ENCODE measurements at places on chromosomes 6 and 20. TPM values are rescaled to one million over a fixed set of nuclear protein-coding genes. Genes with fewer than 3 reads are reported as not detected.
A peak's percentile ranks its signal among the peaks of the same experiment; 100 is the strongest.

- no peak for DNase-seq
Observed at GRCh38 chr20:25242231-25242630, 5.7 kb upstream of the PYGB start.

The SOBP gene
- total RNA-seq = 19.2 TPM

The OTOR gene
- total RNA-seq = 0.21 TPM

DNA sequence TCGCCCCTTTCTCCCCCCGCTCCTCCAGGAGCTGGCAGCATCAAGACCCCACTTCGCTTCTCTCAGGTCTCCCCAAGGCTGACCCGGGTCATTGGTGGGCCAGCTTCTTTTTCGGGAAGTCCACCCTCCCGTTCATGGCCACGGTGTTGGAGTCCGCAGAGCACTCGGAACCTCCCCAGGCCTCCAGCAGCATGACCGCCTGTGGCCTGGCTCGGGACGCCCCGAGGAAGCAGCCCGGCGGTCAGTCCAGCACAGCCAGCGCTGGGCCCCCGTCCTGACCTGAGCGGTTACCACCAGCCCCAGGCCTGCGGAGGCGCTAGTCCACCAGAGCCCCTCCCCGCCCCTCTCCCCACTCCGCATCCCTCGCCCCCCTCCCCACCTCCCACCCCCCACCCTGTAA is 1.0 kb downstream of the PPDPF start:
- DNase-seq = no peak

The ARG1 gene
- total RNA-seq = 0.92 TPM

The TRIM40 gene
- total RNA-seq = not detected

- DNase-seq = peak; percentile 43
Observed at GRCh38 chr20:25686081-25687067, 10.3 kb downstream of the ZNF337 start.

DNA sequence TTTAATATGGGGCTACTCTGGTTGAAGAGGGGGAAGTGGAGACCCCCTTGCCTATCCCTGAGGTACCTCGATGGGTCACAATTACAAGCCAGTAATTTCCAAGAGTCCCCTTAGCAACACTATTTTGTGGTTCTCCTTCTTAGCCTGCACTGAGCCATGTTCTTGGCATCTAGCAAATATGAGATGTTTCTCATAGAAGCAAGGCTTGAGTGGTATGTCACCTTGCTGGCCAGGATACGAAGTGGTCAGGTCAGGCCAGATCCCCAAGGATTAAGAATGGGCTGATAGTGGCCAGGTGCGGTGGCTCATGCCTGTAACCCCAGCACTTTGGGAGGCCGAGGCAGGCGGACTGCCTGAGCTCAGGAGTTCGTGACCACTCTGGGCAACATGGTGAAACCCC is 2.1 kb upstream of the GHRH start:
- no peak for DNase-seq

The VGLL2 gene
- 18.4 TPM for total RNA-seq

DNA sequence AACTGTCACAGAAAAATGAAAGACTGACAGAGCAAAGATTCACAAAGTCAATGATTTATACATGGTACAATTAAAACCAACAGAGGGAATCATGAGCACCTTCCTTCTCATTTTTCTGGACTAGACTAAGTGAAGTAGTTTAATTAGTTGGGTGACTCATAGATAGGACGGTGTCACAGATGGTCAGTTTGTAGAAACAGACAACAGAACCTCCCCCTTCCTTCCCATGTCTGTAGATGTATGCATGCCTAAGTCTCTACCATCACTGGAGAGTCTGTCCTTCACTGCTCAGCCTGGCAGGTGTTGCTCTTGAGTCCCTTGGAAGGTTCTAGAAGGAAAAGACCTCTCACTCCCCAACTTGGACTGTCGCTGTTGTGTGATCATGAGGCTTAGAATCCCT is 75.4 kb upstream of the EEF1E1 start:
- no peak for DNase-seq

DNA sequence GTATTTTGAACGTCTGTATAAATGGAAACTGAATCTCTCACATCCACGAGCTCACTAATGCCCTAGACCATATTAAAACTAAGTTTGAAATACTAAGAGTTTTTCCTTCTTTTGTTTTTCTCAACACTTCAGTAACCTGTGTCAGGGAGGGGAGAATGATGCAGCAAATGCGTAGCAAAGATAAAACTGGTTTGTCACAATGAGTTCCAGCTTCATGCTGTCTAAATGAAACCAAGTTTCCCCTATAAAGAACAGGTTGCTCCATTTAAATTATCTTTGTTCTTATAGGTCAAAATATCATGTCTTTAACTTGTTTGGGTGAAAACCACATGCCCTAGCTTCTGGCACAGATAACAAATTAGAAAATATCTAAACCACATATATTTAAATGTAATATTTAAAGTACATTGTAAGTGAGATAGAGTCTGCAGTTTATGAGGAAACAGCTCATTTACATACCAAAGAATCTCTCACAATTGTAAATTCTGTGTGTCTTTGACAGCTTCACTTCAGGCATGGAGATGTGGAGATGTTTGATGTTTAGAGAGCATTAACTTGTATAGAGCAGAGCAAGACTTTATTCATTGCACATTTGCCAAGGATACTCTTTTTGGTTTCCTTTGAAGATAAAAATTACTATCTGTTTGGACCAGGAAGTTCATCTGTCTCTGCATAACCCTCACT is 7.3 kb downstream of the TRDN start:
- DNase-seq = no peak

DNA sequence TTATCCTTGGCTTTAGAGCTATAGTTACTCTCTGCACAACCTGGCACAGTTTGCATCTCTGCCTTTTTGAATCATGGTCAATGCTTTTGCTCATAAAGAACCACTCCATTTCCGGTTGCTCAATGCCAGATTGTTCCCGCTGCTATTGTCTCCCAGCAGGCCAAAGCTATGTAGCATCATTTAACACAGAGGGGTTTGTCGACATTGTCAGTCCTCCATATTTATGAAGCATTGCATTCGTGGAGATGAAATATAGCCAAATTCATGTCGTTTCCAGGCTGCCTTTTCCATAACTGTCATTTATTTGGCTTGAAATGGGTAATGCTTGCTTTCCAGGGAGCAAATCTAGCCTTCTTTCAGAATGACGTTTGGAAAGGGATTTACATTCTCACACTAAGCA is 598.8 kb downstream of the EPHA7 start:
- peak; percentile 71 for DNase-seq

The EBF4 gene
- 3.4 TPM for total RNA-seq

The CYP24A1 gene
- total RNA-seq = 0.41 TPM

DNA sequence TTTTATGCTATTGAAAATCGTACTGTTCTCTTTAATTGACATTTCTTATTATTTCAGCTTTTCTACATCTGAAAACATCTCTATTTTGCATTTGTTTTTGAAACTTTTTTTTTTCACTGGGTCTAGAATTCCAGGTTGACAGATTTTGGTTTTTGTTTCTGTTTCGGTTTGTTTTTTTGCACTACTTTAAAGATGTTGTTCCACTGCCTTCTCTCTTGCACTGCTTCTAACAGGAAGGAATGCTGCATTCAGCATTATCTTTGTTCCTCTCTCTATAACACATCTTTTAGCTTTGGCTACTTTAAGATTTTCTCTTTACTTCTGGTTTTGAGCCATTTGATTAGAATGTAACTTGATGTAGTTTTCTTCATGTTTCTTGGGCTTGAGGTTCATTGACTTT is 20.1 kb upstream of the SLC17A1 start:
- no peak for DNase-seq

DNA sequence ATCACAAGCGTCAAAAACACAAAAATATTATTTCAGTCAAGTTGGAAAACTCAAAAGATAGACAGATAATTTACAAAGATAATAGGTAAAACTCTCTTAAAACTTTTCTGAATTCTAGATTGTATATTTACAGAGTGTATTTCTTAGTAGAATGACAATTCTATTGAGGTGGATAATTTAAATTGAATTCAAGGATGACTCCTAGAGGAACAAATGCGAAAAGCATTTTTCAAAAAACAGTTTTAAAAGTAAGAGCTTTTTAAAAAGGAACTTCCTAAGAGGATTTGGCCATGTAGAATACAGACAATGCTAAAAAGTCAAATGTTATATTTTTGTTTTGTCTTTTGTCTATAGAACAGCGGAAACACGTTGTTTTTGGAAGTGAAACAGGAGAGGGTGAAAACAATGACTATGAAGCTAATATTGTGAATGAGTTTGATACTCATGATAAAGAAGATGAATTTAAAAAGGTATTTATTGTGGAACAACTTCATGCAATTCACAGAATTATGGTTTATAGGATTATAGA is 90.1 kb downstream of the DNAH8 start:
- DNase-seq = no peak

The MACROD2 gene
- 5.0 TPM for total RNA-seq

DNA sequence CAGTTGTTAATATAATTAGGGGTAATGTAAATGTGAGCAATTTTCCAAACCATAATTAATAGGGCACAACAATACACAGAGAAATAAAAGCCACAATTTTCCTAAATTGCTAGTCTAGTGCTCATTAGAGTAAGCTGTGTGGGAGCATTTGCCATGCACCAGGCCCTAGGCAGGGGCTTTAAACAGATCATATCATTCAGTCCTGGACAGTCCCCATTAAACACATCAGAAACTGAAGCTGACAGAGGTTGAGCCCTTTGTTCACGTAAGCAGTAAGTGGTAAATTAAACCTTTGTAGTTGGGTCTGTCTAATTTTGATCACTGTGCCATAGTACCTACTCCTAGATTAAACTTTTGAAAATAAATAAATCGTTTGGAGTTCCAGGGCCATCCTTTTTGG is 931.1 kb downstream of the C6orf118 start:
- no peak for DNase-seq

The IFT52 gene
- total RNA-seq = 26.2 TPM

- no peak for DNase-seq
Observed at GRCh38 chr6:87068795-87069194, 26.1 kb downstream of the CGA start.

DNA sequence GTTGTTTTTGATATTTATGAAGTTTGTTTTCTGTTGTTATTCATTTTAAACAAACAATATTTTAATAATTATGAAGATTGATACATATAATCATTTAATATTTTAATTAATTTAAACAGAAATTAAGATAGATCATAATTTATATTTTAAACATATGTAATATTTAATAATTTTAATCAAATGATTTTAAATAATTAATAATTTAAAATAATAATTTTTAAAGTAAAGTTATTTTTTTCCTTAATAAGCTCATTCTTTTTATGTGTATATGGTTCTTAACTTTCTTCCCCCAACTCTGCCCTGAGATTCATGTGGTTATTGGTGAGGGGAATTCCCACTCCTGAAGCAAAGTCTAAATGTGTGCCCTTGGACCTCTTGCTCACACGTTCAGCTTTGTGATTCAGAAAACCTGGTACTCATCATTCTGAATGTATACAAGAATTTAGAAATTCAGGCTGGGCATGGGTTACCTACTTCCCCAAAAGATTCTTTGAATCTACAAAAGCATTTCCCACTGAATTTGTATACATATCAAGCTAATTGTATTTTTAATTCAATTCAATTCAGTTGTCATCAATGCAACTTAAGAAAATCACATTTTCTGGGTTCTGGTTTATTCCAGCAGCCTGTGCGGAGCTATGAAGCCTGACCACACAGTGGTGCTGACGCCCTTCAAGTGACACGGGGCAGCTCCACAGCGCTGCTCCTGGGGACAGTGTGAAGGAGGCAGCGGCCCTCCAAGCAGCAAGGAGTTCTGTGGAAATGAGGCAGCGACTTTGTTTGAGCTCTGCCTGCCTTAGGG is 168.9 kb upstream of the UST start:
- DNase-seq = peak; percentile 89

The PGC gene
- not detected for total RNA-seq

All from tongue (tissue), 3 donors.